Endothelial cell of umbilical vein (primary cell): ENCODE measurements at places on chromosomes 13 and 19. TPM values are rescaled to one million over a fixed set of nuclear protein-coding genes. Genes with fewer than 3 reads are reported as not detected.

GRCh38 chr13:106274551-106275203 lies 260.8 kb downstream of the EFNB2 start:
- DNase-seq = no peak

GRCh38 chr13:76968041-76968440 lies 19.7 kb downstream of the ACOD1 start:
- no peak for DNase-seq

The ZFP36 gene
- 12.2 and 26.5 TPM in 2 replicates for total RNA-seq

GRCh38 chr19:19261350-19262189 lies 11.5 kb downstream of the TM6SF2 start:
- no peak for DNase-seq

The TSKS gene
- not detected in 2 replicates for total RNA-seq

GRCh38 chr19:3549816-3550215 lies 7.6 kb downstream of the MFSD12 start:
- no peak for DNase-seq

DNA sequence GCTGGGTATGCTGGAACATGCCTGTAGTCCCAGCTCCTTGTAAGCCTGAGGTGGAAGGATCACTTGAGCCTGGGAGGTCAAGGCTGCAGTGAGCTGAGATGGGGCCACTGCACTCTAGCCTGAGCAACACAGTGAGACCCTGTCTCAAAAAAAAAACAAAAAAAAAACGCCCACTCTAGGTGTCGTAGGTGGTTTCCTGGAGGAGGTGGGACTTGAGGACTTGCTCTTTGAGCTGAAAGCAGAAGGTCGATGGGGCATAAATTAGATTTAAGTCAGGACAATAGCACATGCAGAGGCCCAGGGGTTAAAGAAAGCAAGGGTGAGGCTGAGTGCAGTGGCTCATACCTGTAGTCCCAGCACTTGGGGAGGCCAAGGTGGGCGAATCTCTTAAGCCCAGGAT lies 12.9 kb upstream of the ILF3 start:
- DNase-seq = no peak

DNA sequence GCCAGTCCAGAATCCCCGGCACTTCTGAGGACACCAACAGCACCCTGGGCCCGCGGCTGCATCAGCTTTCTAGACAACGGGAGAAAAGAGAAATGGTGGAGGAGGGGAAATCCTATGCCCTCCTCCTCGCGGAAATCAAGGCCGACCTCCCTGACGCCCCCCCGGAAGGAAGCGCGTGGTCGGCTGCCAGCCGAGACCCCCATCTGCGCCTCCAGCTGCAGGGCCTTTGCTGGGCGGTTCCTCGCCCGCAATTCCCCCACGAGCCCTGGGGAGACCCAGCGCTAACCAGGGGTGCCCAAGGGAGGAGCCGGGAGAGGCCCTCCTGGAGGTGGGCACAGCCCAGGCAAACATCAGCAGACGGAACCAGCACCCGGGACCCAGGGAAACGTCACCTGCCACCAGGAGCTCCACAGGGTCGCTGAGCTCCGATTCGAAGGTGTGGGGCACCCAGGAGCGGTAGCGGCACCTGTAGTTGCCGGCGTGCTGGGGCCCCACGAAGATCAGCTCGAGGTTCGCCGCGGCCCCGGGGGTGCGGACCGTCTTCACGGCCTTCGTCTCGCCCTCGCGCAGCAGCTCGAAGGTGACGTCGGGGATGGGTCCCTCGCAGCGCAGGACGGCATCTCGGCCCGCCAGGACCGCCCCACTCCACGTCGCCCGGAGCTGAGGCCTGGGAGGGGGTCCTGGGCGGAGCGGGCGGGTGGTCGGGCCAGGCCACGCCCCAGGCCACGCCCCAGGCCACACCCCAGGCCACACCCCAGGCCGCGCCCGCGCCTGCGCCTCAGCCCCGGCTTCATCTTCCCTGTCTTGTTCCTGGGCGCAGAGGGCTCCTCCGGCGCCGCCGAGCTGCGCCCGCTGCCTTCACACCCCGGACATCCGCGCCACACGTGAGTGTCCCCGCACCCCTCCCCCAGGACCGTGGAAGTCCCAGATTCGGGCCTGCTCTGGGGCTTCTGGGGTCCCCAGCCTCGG lies 6.0 kb downstream of the A1BG start:
- DNase-seq = peak; percentile 25

The TARM1 gene
- not detected in 2 replicates for total RNA-seq

- peak; percentile 60 for DNase-seq
Observed at GRCh38 chr19:6811906-6812305, 39.4 kb downstream of the VAV1 start.

The SCN1B gene
- total RNA-seq = 14.2 and 15.8 TPM in 2 replicates

The NRTN gene
- total RNA-seq = 0.30 TPM in 1 of 2 replicates, not detected in the other

DNA sequence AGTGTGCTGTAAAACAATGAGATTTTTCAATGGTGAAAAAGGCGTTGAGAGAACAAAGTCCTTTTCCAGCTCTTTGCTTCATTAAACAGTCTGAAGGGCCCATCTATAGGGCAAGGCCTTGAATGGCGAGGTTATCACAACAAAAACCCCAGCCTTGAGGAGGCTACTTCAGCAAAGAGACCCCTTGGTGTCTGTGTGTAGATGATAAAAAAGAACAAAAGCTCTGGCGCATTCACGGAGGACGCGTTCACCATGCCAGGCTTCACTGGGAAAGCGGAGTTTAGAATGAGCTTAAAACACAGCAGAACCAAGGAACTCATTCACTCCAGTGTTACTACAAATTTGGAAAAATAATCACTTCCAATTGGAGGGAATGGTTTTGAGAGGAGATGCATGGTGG lies 530.0 kb upstream of the ARGLU1 start:
- no peak for DNase-seq

The PRDX2 gene
- total RNA-seq = 247 and 255 TPM in 2 replicates

- DNase-seq = no peak
Observed at GRCh38 chr19:29871143-29871542, 59.4 kb downstream of the CCNE1 start.

The CBY2 gene
- not detected in 2 replicates for total RNA-seq

DNA sequence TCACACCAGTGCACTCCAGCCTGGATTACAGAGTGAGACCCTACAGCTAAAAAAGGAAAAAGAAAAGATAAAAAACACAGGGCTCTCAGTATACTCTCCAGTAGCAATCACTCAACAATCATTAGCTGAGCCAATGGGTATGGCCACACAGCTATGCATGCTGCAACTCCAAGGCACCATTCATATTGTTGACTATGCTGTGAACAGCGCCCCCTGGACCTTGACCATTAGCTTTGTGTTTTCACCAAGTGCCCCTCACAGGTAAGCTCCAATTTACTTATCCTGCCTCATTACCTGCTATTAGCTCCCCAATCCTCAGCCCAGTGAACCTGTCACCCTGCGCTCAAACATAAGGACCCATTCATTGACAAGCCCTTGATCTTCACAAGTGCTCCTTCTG lies 35.8 kb downstream of the ZIC5 start:
- no peak for DNase-seq

DNA sequence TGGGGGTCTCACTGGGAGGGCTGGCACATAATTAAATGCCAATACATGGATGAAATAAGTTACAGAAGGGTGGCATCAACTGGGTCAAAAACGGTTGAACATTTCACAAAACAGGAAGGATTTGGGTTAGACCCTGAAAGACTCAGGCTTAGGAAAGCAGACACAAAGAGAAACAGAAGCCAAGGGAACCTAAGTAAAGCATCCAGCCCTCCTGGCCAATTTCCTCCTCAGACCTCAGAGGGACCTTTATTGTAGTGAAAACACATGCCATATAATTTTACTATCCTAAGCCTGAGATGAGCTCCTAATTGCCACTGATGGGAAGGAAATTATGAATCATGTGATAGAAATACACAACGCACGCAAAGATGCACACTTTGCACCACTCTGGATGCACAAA lies 12.1 kb upstream of the CEACAM3 start:
- no peak for DNase-seq

GRCh38 chr13:31433207-31433606 lies 233.4 kb downstream of the B3GLCT start:
- DNase-seq = no peak

GRCh38 chr19:16571822-16572331 lies 338 bp downstream of the SLC35E1 start:
- peak; percentile 46 for DNase-seq

The ACP5 gene
- not detected in 2 replicates for total RNA-seq

DNA sequence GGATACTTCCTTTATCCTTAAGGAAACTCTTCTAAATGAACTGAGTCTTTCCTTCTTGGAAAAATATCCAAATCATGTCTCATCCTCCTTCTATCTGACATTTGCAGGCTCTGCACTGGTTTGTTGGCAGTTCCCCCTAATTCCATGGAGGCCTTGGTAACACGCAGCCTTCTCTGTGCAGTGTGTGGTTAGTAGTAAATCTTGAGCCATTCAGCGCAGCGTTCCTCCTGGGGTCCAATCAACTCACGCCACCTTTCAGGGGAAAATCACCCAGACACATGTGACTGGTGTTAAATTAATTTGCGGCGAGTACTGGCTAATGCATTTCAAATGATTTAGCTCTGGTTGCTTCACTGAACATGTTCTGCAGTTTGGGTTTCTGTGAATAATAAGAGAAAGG lies 21.0 kb upstream of the CBY2 start:
- no peak for DNase-seq

GRCh38 chr13:23707674-23708073 lies 137.5 kb downstream of the TNFRSF19 start:
- peak; percentile 23 for DNase-seq

The APC2 gene
- 0.04 and 0.23 TPM in 2 replicates for total RNA-seq

The FLT3LG gene
- 4.7 and 5.7 TPM in 2 replicates for total RNA-seq

DNA sequence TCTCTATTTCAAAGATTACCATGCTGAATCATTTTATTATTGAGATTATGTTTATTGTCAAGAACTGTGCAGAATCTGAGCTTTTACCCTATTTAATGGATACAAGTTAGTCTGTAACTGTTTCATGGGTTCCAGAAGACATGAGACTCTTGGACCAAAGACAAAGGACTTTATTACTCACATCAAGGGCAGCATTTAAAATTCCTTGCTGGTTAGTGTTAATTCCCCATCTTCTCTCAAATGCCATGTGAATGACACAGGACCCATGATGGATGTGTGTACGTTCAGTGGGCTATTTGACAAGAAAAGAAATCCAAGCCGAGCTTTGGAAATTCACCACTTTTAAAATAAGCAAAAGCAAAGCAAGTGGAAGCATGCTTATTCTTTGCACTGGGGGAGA lies 139.9 kb downstream of the PCDH20 start:
- DNase-seq = no peak

DNA sequence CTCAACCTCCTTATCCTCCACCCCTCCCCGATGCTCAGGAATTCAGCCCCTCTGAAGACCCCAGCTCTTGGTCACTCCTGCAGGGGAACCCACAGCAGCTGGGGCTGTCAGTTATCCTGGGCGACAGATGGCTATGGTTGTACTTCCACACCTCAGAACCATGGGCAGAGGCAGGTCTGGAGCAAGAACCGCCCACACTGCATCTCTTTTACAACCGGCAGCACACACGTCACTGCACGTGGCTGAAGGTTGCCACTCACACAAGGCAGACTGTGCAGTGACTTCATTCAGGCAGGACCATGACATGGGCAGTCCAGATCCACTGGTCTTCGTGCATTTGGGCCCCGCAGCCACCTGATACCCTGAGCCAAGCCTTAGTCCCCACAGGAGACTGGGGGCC lies 21.5 kb upstream of the SDHAF1 start:
- DNase-seq = no peak

GRCh38 chr19:43623889-43624670 lies 4.7 kb upstream of the ZNF428 start:
- no peak for DNase-seq

The ESD gene
- 76.4 and 81.1 TPM in 2 replicates for total RNA-seq

The FCER2 gene
- not detected in 2 replicates for total RNA-seq

The SGCG gene
- not detected in 2 replicates for total RNA-seq

- DNase-seq = no peak
Observed at GRCh38 chr19:42480335-42481095, 37.8 kb upstream of the CXCL17 start.

DNA sequence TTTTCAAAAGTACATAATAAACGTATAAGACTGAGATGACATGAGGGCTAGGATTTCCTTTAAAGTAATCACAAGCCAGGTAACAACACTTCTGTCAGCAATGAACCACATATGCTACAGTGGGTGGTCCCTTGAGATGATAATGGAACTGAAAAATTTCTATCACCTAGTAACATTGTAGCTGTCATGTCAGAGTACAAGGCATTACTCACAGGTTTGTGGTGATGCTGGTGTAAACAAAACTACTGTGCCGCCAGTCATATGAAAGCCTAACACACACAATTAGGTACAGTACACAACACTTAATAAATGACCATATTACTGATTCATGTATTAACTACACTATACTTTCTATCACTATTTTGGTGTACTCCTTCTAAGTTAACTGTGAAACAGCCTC lies 36.8 kb downstream of the MIPEP start:
- DNase-seq = no peak

DNA sequence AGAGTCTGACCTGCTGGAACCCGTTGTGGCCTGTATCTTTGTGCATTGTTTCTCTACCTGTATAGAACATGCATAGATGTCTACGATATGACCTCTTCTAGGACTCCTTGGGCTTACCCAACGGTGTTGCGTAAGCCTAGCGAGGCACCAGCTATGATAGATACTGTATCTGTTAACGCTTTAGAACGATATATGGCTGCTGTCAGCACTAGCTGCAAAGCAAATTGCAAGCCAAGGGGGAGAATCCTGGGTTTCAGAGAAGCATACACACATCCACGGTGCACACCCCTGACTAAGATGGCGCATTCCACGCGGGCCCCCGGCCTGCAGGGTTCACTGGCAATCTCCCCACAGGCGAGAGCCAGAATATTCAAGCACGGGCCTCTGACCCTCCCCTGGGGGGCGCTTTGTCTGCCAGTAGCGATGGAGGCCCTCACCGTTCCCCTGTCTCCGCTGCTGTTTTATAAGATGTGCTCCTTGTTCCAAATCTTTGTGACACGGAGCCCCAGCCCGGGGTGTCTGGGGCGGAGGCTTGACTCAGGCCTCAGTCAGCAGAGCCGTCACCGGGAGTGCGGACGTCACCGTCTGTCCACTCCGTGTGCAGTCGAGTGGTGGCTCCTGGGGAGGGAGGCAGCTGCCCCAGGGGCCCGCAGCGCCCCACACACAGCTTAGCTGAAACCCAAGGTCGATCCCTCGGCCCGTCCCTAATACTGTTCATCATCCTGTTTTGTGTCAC lies 12.9 kb upstream of the RPS15 start:
- no peak for DNase-seq

The PLA2G4C gene
- total RNA-seq = 32.6 and 63.4 TPM in 2 replicates

The PRTN3 gene
- not detected in 2 replicates for total RNA-seq

- no peak for DNase-seq
Observed at GRCh38 chr19:41917676-41918075, 10.6 kb downstream of the ERFL start.

The PRODH2 gene
- not detected in 2 replicates for total RNA-seq

The SLC25A41 gene
- 0.39 TPM in 1 of 2 replicates, not detected in the other for total RNA-seq

GRCh38 chr19:28960986-28961705 lies 251.8 kb downstream of the UQCRFS1 start:
- DNase-seq = no peak

The NPAS1 gene
- total RNA-seq = 0.62 TPM in 1 of 2 replicates, not detected in the other
